ENCODE measurements at places on chromosomes 11 and 22.

- DNase-seq = no peak
These were observed 22.2 kb upstream of the CTSD start for GRCh38 chr11:1785749-1786413.

GRCh38 chr11:9838961-9839360, 175.1 kb downstream of the SWAP70 start:
- no peak for DNase-seq

DNA sequence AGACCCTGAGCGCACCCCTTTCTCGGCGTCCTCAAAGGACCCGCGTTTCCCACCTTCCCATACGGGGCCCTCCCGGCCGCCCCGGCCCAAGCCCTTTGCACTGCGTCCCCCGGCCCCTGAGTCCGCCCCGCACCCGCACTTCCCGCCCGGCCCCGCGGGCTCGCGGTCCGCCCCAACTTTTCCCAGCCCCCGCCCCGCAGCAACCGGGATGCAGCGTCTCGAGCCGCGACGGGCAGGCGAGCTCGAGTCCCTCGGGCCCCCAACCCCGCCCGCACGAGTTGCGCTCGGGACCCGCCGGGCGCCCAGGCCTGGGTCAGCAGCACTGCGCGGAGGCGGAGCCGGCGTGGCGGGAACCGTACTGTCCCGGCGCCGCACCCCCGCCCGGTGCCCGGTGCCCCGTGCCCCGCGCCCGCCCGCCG, 371 bp downstream of the SMCO4 start:
- no peak for DNase-seq

DNA sequence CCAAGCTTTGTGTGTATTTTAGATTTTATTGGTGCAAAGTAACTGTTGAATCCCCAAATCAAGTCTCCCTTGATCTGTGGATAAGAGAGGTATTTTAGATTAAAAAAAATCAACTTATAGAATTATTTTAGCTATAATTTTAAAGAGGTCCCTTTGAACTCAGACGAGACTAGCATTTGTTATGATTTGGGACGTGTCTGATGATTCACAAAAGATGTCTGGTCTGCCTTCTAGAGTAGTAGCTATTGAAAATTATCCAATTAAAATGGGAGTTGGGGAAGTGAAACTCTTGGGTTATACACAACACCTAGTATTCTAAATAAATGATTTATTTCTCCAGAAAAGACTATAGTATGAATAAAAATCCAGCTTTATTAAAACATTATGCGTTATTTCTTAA, 227.9 kb upstream of the GRIA4 start:
- no peak for DNase-seq

GRCh38 chr11:66879583-66879982, 22.7 kb downstream of the LRFN4 start:
- DNase-seq = no peak

GRCh38 chr22:40265783-40266182, 80.5 kb upstream of the ADSL start:
- no peak for DNase-seq

GRCh38 chr11:24617856-24618255, 121.0 kb downstream of the LUZP2 start:
- DNase-seq = no peak

GRCh38 chr11:130828741-130829140, 87.5 kb downstream of the SNX19 start:
- DNase-seq = no peak

DNA sequence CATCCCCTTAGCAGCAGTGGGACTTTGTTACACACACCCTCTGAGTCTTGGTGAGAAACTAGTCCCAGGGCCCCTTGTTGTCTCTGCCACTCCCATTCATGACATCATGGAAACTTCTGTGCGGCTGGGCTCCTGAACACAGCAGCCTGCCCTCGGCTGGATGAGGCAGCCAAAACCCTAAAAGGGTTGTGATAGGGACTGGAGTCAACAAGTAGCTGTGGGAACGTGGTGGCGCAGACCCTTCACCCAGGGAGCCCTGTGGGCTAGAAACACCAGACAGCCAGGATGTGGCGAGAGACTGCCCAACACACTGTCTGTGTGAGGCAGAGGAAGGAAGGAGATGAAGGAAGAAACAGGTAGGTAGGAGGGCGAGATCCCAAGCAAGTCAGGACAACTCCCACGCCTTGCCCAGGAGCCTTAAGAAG, 3.9 kb downstream of the CD3D start:
- DNase-seq = peak; percentile 72

DNA sequence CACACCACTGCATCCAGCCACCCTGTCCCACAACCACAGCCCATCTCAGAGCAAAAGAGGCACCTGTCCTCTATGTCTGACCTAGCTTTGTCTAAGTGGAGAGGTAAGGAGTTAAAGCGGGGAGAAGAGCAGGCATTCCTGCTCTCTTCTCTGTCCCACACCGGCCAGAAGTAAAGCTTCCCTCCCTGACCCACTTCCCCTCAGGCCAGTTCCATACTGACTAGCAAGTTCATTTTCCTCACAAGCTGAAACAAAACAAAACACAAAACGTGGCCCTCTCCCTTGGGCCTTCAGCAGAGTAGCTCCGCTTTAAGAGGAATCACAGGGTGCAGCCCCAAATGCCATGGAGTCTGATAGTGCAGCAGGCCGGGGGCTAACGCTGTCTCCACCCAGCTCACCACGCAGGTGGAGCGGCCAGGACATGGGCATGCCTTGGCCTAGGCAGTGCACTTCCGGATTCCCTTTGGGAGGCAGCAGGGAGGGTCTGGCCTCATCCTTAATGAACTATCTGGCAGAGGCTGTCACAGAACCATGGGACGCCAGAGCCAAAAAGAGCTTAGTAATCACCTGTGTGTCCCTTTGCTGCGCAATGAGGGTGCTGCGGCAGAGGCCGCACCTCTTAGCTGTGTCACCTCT, 34.0 kb downstream of the FLI1 start:
- no peak for DNase-seq

GRCh38 chr11:112391086-112391485, 130.4 kb upstream of the PLET1 start:
- DNase-seq = no peak

DNA sequence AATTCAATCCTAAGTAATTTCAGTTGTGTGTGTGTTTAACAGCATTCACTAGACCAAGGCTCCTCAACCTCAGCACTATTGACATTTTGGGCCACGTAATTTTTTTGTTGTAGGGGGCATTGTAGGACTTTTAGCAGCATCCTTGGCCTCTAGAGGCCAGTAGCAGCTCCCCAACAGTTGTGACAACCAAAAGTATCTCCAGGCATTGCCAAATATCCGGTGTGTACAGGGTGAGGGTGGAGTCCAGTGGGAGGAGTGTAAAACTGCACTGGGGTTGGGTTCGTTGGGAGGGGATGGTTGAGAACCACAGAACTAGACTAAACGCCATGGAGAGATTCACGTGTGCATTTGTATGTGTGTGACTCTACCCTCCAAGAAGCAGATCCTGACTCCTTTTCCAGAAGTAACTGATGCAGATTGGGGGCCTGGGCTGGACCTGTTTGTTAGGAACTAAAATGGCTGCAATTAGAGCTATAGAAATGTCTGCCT, 5.9 kb upstream of the PHF21A start:
- no peak for DNase-seq

DNA sequence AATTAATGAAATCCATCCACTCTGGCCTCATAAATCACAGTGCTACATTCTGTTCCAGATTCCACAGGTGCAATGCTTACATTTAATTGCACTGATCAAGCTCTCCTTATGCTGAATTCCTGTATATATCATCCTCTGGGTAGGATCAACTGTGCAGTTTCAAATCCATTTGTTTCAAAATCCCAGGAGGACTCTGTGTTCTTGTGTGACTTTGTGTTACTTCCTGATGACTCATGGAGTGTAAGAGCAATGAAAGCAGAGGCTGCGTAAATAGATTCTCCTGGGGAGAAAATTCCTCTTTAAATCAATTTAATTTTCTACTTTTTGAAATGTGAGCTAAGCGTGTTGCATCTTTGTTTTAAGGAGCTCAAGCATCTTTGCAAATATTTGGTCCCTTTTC, 752.7 kb downstream of the METTL15 start:
- DNase-seq = no peak

DNA sequence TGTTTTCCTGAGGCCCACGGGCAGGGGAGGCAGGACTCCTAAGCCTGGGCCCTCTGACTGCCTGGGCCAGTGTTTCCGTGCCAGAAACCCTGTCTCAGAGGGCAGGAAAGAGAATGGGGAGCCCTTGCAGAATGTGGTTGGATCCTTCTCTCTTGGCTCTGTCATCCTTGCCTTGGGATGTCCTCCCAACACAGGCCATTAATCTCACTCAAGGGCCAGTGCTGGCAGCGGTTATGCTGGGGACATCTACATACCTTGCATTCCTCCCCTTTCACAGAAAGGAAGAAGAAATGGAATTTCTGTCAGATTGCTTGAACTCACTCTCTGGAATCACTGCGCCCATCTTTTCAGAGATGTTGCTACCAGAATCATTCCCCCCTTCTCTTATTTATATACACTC, 296.9 kb downstream of the KIRREL3 start:
- no peak for DNase-seq

DNA sequence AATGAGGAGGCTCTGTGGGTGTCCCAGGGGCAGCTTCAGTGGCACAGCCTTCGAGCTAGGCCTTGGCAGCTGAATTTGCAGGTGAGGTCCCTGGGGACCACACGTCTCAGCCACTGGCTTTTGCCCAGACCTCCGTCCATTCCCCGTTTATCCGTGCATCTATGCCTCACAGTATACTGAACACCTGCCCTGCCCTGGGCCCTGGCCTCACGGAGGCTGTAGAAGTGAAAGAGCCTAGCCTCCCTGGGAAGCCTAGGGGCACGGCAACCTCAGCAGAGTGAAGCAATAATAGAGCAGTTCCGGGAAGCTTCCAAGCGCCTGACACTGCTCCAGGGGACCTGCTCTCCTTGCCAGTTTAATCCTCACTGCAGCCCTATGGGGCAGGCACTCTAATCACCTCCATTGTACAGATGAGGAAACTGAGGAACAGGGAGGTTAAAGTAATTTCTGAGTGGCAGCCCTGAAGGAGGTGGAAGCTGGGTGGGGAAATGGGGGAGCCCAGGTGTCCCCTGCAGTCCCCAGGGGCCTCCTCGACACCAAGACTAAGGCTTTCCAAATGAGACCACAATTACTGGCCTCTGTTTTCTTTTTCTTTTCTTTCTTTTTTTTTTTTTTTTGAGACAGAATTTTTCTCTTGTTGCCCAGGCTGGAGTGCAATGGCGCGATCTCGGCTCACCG, 2.7 kb upstream of the NFAM1 start:
- DNase-seq = no peak

DNA sequence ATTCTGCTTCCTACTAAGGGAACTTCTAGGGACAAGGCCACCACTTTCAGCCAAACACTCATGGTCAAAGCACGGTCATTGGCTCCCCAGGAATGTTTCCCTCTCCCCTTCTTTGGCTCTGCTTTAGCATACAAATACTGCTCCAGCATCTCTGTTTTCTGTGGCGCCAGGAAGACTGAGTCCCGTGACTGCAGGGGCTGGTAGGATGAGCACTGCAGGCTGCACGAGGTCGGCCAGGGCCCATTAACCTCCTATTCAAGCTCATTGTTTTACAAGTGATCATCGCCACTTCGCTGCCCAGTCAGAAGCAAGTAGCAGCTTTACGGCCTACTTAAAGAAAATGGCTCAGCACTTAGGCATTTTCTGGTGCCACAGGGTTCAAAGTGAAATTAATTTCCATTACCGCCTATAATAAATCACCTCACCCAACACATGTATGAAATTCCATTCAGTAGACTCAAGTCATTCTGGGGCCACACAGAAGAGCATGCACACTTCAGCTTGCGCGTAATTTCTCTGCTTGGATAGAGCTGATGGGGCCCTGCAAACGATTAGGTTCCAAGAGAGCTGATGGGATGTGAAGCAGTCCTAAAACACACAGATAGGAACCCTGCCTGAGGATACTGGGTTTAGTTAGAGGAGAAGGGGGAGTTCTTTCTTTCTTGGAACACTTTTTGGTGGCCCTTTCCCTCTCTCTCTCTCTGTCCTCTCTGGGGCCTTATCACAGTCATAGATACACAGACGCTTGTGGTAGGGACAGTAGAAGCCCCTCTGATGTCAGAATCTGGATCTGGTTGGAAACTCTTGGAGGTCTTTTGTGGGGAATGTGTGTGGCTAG, 173.7 kb downstream of the KIF18A start:
- no peak for DNase-seq

GRCh38 chr11:103803062-103803461, 233.4 kb upstream of the DDI1 start:
- DNase-seq = no peak

- DNase-seq = no peak
These were observed 10.0 kb downstream of the CARD10 start for GRCh38 chr22:37509059-37509860.

- DNase-seq = no peak
These were observed 132.1 kb upstream of the BMAL1 start for GRCh38 chr11:13145461-13145860.

DNA sequence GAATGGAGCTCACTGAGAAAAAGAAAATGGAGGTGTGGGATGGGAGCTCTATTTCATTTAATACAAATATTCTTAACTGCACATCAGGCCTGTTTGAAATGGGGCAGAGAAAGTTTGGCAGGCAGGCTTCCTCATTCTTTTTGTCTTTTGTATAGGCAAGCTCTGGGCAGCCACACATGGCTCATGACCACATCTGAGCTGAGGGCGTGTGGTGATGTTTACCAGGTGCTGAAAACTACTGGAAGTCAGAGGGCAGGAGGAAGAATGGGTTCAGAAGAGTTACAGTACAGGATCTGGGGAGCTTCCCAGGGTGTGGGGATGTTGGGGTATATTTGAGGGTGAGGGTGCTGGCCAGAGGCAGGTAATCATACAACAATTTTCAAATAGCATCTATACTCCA, 66.3 kb upstream of the NAV2 start:
- DNase-seq = no peak
